ENCODE measurements at places on chromosomes 1 and 21.

GRCh38 chr1:220884109-220884980 lies 5.1 kb downstream of the HLX start:
- no peak for DNase-seq

DNA sequence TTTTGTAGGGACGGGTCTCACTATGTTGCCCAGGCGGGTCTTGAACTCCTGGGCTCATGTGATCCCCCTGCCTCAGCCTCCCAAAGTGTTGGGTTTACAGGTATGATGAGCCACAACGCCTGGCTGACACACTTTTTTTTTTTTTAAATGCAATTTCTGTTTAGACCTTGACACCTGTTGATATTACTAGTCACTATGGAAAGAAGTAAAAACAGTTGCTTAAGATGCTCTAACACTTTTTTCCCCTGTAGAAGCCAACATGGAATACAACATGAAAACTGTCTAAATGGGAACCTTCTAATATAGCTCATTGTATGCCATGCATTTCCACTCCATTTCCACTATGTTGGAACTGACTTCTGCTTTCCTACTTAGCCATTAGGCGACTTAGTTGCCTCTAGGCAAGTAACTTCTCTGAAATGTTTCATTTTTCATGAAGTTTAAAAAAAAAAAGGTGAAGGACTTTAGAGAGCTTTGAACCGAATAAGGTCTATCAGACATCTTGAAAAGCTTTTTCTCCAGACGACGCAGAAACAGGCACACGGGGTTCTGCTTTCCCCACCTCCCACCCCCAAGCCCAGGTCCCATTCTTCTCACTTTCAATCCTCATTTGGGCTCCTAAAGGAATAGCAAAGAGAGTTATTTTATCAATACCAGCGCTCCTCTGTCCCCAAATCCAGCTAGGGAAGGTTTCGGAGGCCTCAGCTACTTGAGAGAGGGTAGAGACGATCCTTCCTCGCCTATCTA lies 648 bp upstream of the DR1 start:
- DNase-seq = no peak

DNA sequence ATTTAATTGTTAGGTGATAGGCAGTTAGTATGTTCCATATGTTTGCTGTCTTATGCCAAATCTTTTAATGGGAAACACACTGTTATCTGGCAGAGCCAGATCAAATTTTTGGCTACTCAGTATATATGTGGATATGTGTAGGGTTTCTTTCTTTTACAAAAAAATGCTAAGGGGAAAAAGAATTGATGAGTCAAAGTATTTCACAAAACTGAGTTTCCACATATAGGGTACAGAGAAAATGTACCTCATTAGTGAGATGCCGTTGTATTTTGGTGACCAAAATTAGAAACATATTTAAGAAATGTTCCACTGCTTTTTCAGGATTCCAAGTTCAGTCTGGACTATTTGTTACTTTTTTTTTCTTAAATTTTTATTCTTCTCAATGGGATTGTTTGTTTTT lies 201.2 kb upstream of the PTGFR start:
- no peak for DNase-seq

- no peak for DNase-seq
Observed at GRCh38 chr1:197355248-197355995, 87.4 kb downstream of the CRB1 start.

DNA sequence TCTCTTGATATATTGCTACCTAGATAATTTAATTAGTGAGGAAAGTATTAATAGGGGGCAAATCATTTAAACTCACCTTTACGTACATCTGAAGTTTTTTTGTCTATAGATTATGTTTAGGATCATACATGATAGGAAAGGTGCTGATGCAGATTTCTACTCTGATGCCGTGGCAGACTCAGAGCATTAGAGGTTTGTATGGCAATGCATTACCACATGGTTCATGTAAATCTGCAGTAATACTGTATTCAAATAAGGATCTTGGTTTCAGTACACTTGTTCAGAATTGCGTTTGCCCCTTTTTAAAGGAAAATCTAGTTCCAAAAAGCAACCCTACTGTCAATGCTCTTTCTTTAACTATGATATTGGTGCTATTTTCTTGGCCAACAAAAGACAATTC lies 288.3 kb downstream of the PTPRC start:
- no peak for DNase-seq

DNA sequence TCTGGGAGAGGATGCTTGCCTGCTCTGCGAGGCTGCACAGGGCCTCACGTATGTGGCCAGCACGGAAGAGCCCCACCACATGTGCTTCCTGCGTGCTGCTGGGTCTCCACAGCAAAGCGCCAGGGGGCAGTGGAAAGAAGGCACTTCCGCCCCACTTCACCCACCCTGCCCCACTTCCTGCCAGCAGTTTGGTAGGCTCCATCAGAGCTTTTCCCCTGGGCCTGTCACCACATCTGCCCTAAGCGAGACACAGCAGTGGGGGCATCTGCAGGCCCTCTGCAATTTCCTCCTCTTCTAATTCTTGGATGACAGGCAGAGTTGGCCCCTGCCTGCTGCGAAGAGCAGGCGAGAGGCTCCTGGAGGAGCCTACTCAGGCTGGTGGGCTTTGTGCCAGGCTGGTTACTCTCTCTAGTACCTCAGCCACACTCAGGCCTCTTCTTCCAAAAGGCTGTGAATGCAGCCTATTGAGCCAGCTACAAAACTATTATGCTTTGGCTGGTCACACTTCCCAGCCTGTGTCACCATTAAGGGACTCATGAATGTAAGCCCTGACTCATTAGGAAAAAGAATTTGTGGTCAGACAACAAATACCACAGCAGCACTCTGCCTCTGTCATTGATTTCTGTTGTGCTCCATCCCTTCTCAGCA lies 25.0 kb downstream of the CD244 start:
- DNase-seq = no peak

GRCh38 chr1:216193839-216194443 lies 229.3 kb downstream of the USH2A start:
- no peak for DNase-seq

- no peak for DNase-seq
Observed at GRCh38 chr1:231216498-231216897, 24.5 kb upstream of the GNPAT start.

GRCh38 chr1:22490309-22490708 lies 38.7 kb downstream of the ZBTB40 start:
- no peak for DNase-seq

Measured in C1 segment of cervical spinal cord (tissue), 14 donors.